ENCODE measurements at places on chromosomes 4 and X.

DNA sequence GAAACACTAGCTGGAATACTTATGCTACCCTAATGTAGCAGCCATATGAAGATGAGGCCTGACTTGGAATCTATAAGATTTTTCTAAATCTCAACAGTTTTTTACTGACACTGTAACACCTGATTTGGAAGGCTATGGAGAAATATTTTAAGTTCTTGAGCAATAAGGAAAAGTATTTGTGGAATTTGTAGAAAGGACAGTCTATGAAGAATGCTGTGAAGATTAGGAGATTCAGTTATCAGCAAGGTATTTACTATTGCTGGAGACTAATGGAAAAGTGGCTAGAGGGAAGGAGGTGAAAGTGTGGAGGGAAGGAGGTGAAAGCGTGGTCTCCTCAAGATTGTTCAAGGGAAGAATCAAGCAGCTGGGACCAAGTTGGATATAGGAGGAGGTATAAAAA lies 190.0 kb upstream of the EMCN start:
- DNase-seq, result no peak

GRCh38 chr4:109156356-109156755 lies 146.1 kb downstream of the COL25A1 start:
- DNase-seq, result peak; percentile 34

GRCh38 chr4:8891255-8891645 lies 19.6 kb upstream of the HMX1 start:
- no peak for DNase-seq

GRCh38 chr4:8314691-8315255 lies 45.2 kb downstream of the HTRA3 start:
- no peak for DNase-seq

GRCh38 chr4:88672987-88673386 lies 24.6 kb downstream of the NAP1L5 start:
- DNase-seq, result no peak

DNA sequence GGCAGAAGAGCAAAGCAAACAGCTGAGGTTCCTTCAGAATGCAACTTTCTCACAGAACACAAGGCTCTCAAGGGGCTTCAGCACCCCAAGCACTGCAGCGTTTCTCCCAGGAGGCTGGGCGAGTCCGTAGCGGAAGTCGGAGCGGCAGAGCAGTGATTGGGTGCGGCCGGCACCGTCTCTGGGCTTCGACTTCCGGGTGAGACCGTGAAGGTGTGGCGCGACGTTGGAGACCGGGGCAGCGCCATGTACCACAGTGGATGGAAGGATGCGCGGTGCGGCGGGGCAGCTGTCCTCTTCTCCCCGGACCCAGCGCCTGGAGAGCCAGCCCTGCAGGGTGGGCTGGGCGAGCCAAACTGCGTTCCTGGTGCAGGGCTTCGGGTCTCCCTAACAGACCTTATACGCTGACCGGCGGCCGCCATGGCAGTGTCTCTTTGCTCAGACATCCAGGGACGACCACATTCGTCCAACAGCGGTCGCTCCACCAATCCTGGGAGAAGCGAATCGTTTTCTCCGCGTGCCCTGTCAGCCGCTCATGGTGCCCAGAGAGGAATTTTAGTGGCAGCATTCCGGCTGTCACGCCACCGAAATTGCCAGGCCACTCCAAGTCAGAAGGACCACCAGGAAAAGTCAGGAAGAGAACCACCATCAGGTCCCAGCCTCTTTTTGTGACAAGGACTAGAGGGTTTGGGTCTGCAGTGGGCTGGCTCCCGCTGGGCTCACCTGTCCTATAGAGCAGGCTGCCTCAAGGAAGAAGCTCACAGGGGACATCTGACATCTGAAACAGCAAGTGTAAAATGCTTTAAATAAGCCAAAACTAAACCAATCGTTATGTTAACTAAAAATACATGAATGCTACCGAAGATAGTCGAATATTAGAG lies 20.5 kb downstream of the TRIM61 start:
- peak; percentile 77 for DNase-seq

DNA sequence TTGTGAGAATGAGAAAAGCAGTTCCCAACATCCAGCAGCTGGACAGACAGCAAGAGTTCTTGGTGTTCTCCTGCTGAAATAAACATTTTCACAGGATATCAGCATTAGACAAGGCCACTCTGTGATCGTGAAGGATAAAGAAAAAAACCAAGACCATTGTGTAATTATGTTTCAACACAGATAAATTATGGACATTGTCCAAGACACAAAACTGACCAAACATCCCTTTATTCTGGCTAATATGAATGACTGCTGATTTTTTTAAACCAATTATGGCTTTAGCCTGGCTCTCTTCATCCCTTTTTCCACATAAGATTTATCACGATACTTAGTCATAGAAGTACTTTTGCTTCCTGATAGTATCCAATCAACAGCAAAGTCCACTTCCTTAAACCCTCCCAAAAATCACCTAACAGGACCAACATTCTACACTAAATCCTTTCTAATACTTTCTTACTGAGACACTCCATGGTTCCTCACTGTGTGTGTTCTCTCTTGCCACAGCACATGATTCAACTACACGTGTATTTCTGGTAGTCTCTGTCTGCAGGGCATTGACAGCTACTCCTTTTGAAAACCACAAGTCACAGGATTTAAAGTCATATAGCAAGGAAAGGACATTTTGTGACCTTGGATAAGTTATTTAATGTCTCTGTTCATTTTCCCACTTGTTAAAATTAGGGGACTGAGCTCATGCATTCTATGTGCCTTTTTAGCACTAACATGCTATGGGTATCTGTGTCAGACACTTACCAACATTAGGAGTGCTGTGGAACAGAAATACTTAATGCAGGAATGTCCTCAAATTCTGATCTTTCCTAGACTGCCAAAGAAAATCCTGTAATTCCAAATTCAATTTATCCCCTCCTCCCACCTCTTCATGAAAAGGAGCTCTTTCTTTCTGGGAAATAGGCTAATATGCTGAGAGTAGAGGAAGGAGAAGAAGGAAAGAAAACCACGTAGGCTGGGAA lies 137.2 kb upstream of the PGRMC2 start:
- DNase-seq, result peak; percentile 48

- peak; percentile 10 for DNase-seq
These were observed 89.2 kb upstream of the PRDX4 start for GRCh38 chrX:23578079-23578478.

GRCh38 chrX:47687263-47687662 lies 28.3 kb upstream of the UXT start:
- no peak for DNase-seq

- DNase-seq, result no peak
These were observed 40.9 kb upstream of the PRDM8 start for GRCh38 chr4:80156410-80156809.

DNA sequence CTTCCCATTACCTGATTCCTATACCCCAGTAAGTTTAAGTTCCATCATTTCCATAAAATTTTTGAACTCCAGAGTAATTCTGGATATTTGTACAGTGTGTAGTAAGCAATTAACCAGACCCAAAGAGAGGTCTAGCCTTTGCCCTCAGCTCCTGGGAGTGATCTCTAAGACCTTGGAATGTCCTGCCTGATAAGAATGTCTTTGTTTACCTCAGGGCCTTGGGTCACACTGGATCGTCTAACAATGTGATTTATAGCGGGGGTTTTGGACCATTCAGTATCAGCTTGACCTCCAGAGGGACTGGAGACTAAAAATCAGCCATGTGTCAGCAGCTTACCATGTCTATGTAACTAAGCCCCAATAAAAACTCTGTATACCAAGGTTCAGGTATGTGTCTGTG lies 330.9 kb upstream of the PPP1R2C start:
- no peak for DNase-seq

DNA sequence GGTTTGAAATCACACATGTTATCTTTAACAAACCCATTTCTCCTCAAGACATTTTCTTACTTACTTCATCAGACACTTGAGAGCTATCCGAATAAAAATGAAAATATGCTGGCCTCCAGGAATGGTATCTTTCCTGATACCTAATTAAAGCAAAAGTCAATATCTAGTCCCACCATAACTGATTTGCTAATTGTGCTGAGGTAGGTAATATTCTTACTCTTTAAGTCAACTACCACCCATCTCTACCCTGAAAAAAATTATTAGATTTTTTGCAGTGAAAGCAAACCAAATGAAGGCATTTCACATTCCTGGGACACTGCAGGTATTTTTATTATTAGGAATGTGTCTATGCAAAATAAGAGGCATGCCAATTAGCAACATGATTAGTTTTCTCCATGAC lies 175.8 kb downstream of the QDPR start:
- no peak for DNase-seq

DNA sequence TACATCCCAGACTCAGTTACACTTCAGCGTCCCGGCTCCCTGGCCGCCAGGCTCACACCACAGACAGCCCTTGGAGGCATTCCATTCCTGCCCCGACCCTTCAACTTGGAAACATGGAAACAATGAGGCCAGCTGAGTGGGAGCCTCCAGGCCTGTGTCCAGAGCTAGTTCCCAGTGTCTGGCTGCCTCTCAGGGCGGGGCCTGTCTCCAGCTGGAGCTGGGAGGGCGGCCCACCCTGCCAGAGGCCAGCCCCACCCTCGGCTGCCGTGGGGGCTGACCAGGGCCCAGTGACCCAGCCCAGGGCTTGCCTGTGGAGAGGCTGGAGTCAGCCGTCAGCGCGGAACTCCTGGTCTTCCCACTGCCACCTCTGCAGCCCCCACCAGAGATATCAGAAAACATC lies 37.4 kb upstream of the SPON2 start:
- DNase-seq, result peak; percentile 45

- DNase-seq, result peak; percentile 24
These were observed 572.5 kb downstream of the MAGEB5 start for GRCh38 chrX:26788402-26788998.

DNA sequence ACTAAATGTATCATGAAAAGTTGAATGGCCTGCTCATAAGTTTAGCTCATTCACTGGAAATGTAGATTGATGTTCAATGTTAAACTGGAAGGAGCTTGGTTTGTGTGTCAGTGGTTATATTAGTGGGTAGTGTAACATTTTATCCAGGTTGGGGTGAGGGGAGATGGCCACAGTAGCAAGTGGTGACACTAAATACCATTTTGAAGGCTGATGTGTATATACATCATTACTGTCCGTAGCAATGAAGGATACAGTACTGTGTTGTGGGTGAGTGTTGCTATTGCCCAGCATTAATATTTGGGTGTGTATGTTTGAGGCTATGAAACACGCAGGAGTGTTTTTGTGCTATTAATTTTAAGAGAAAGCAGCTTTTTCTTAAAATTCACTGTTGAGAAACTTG lies 6.3 kb downstream of the HMGB3 start:
- DNase-seq, result no peak

DNA sequence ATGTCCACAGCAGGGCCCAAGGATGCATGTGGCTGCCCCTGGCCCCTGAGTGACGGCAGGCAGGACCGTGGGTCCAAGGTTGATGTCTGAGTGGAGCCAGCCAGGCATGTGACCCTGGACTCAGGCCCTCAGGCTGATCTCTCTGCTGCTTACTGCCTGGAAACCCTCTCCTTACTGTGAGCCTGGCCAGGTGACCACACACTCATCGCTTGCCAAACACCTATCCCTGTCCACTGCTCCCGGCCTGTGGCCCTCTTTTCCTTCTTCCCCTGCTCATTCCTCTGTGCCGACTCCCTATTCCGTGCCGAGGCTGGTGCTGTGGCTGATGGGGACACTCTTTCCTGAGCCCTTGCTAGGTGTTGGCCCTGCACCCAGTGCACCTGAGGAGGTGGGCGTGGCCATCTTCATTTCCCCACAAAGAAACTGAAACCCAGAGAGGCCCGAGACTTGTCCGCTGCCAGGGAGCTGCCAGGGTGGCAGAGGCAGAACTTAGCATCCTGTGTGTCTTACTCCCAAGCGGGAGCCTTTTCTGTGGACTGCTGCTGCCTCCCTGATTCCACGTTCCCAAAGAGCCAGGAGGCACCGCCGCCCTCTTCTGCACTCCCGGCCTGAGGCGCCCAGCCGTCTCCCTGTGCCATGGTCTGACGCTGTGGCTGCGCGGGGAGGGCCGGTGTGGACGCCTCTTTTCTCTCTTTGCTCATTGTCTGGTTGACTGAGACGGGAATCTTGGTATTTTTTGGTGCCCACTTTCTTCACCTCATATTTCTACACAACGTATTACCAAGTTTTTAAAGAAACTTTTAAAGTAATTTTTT lies 11.2 kb upstream of the RNF4 start:
- DNase-seq, result no peak

GRCh38 chr4:181685461-181685860 lies 557.7 kb upstream of the TENM3 start:
- DNase-seq, result peak; percentile 71

DNA sequence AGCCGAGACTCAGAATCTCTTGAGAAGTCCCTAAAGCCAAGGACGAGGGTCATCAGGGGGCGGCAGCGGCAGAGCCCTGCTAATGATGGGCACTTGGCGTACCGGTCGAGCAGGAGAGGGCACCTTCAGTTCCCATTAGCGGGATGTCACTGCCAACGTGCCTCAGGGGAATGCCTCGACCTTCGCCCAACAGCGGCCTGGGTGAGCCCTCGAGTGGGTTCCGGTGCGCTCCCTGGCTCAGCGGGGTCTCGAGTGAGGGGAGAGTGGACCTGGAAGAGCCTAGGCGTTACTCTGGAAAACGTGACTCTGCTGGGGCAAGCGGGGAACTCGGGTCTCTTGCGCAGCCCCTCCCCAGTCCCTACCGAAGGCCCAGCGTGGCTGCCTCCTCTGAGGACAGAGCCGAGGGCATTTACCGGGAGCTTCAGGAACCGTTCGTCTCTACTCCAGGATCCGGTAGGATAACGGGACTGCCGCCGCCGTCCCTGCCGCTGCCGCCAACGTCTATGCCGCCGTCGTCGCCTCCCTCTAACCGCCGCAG lies 36.9 kb downstream of the PGRMC1 start:
- no peak for DNase-seq

- no peak for DNase-seq
These were observed 240.4 kb upstream of the AFF2 start for GRCh38 chrX:148259990-148260389.

GRCh38 chrX:9467146-9467545 lies 2.3 kb downstream of the TBL1X start:
- no peak for DNase-seq

GRCh38 chrX:154051201-154051810 lies 31.6 kb upstream of the IRAK1 start:
- DNase-seq, result peak; percentile 53

DNA sequence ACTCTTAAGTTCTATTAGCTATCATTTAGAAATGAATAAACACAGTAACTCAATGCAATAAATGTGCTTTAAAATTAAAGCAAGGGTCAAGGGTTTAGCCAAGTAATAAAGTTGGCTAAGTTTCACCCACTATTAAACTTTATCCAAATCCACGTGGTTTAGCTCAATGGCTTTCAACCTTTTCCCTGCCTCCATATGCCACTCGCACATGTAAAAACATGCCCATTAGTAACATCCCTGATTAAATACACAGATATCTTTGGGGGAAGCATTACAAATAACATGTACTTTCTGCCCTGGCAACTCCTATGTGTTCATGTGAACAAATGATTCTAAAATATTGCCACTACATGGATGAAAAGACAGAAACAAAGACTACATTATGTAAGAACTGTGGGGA lies 130.8 kb downstream of the ZAR1 start:
- DNase-seq, result no peak

DNA sequence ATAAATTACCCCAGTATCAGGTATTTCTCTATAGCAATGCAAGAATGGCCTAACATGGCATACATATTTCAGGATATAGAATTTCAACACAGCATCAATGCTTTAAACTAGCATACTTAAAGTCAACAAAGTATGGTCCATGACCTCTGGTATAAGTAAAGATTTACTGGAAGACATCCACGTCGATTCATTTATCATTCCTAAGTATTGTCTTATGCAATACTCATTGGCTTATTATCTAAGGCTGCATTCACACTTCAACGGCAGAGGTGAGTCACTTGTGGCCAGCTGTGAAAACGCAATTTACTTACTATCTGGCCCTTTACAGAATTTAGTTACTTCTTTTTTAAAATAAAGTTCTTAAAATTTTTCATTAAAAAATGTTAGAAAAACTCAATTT lies 42.6 kb downstream of the ADGRA3 start:
- peak; percentile 82 for DNase-seq

- DNase-seq, result peak; percentile 40
These were observed 93.2 kb downstream of the ARSF start for GRCh38 chrX:3134316-3134945.
